ENCODE measurements at places on chromosomes 5 and 9. TPM values are rescaled to one million over a fixed set of nuclear protein-coding genes. Genes with fewer than 3 reads are reported as not detected.

Gene ACER2
- total RNA-seq: 0.65 TPM

Gene NDUFS4
- total RNA-seq: 45.7 TPM

Gene HDHD3
- 7.1 TPM for total RNA-seq

Gene NOTCH1
- total RNA-seq: 124 TPM

Gene OSTF1
- total RNA-seq: 49.8 TPM
